WERI-Rb-1 (cell line): ENCODE measurements at places on chromosomes 6 and 20.

- DNase-seq, result no peak
Measured at GRCh38 chr20:60486315-60486714, 528.1 kb downstream of the CDH26 start.

DNA sequence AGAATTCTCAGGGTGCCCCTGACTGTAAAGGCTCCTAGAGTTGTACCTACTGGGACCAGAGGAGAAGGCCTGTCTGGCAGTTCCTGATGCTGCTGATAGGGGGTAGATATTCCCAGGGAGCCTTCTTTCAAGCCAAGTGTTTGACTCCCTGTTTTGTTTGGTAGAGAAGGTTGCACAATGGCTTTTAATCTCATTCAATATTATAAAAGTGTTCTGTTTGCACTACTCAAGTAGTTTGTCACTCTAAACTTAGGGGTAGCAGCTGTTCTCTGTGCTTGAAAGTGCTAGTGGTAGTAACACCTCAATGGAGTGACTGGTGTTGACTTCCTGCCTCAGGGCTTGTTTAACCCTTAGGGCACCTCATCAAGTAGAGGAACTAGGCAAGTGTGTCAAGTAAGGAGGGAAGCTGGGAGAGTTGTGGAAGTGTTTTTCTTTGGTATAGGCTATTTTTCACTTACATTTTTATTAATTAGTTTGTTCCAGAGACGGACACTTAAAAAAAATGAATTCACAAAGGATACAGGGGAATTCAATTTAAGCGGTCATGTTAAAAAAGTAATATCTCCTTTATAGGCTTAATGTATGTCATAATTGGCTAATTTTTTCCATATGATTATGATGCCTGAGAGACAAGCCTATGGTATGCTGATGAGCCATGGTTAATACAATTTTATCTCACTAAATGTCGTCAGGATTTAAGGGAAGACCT is 38.1 kb downstream of the BICRAL start:
- no peak for DNase-seq

GRCh38 chr6:61841958-61842357 is 444.1 kb downstream of the KHDRBS2 start:
- no peak for DNase-seq

GRCh38 chr6:137320271-137320670 is 101.1 kb upstream of the IFNGR1 start:
- DNase-seq, result no peak

GRCh38 chr20:25054995-25055629 is 2.8 kb downstream of the ACSS1 start:
- no peak for DNase-seq

DNA sequence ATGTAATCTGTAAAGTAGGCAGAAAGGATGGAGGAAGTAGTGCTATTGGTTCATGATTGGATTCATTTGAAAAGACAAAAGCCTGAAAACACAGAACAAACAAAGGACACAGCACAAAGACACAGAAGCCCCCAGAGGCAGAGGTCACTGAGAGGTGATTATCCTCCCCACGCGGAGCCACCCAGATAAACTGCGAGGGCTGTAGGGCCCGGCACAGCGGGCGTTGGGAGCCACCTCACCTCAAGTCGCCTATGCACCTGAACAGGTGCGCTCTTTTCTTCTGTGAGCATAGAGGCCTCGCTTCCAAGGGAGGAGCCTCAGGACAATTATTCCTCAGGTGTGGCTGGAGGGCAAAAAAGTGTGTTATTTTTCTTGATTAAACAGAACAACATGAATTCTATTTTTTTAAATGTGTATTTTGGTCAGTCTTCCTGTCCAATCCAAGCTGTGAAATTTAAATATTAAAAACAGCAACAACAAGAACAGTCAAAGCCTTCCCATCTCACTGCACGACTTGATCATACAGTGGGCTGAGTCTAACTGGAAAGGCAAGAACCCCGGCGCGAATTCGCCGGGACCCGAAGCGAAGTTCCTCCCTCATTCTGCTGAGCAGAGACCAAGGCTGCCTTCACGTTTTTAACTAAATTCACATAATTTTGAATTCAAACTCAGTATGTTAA is 205.3 kb downstream of the THBS2 start:
- no peak for DNase-seq

DNA sequence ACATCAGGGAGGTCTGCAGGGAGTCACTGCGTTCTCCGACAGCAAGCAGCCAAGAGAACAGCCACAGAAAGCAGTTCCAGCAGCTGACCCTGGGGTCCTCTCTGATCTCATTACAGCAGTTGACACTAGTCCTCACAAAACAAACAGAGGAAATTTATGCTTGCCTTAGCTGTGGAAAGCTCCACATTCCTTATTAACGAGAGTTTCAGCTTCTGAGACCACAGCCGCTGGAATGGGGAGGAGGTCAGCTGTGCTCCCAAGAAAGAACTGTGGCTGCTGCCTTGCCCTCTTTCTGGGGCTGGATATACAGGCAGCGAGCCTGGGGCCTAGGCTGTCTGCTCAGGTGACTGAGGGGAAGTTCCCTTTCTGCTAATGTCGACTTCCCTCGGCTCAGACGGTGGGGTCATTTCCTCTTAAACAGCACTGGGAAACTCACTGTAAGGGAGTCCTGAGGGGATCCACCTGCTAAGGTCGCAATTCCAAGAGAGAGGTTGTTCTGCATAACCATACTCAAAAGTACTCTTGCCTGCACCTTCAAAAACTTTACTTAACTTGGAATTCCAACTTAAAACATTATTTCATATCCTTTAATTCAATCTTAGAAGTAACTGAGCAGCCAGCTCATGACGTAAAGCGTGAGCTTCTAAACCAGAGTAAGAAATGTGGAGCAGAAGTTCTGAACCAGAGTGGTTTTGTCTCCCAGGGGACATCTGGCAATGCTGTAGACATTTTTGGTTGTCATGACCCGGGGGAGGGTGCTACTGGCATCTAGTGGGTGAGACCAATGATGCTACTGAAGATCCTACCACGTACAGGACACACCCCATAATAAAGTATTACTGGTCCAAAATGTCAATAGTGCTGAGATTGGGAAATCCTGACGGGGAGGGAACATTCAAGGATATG is 80.3 kb downstream of the BACH2 start:
- no peak for DNase-seq

- no peak for DNase-seq
Measured at GRCh38 chr20:8774412-8774811, 294.5 kb upstream of the PLCB4 start.

GRCh38 chr6:143449714-143450452 is 612 bp downstream of the ADAT2 start:
- peak; percentile 44 for DNase-seq

- DNase-seq, result no peak
Measured at GRCh38 chr20:41483553-41483930, 116.9 kb upstream of the EMILIN3 start.

- no peak for DNase-seq
Measured at GRCh38 chr6:56335726-56336125, 88.3 kb upstream of the COL21A1 start.

GRCh38 chr20:39784693-39785092 is 822.5 kb downstream of the DHX35 start:
- DNase-seq, result no peak

GRCh38 chr6:69957985-69958559 is 91.7 kb downstream of the COL19A1 start:
- DNase-seq, result no peak

DNA sequence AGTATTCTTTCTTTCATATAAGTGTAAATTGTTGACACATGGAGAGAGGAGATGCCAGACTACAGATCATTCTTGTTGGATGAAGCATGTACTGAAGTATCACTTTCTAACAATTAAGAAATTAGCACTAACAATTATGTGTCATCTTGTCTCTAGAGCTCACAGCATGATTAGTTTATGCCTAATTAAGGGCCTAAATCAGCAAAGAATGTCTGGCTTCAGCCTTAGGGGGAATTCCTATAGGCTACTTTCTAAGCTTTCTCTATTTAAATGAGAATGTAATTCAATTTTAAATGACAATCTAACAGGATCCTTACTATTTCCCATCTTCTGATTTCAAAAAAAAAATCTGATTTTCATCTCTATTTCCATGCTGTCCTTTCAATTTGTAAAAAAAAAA is 371.0 kb downstream of the EPHA7 start:
- no peak for DNase-seq

DNA sequence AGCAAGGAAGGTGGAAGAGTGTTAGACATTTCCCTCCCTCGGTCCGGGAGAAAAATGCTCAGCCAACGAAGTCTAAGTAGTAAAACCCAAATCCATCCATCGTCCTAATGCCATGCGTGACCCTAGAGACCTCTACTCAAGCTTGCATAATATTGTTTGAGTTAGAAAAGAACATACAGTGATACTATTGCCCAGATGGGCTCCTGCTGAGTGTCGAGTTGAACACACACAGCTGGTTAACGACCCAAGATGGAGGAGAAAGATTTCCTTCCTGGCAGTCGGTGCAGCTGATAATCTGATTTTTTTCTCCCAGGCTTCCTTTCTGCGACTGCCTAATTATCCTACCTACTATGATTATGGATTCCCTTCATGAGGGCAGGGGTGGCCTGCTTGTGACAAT is 164.4 kb upstream of the KCNG1 start:
- no peak for DNase-seq

GRCh38 chr6:16585805-16586204 is 175.5 kb downstream of the ATXN1 start:
- DNase-seq, result no peak

GRCh38 chr20:51003753-51004152 is 19.2 kb downstream of the KCNG1 start:
- DNase-seq, result no peak

DNA sequence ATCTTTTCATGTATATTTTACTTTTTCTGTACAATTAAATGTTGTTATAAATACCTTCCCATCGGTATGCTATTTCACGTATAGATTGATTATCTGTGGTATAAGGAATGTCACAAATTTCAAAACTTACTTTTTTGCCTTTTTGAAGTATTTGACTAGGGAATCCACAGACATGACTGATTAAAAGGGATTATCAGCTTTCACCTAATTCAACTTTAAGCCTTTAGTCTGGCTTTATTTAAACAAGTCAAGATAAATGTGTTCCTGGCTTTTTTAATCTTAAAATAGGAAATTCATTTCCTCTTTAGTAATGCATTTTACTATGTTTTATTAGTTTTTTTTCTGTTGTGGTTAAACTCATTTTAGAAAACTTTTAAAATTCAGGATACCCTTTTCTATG is 160.0 kb downstream of the MACROD2 start:
- no peak for DNase-seq

DNA sequence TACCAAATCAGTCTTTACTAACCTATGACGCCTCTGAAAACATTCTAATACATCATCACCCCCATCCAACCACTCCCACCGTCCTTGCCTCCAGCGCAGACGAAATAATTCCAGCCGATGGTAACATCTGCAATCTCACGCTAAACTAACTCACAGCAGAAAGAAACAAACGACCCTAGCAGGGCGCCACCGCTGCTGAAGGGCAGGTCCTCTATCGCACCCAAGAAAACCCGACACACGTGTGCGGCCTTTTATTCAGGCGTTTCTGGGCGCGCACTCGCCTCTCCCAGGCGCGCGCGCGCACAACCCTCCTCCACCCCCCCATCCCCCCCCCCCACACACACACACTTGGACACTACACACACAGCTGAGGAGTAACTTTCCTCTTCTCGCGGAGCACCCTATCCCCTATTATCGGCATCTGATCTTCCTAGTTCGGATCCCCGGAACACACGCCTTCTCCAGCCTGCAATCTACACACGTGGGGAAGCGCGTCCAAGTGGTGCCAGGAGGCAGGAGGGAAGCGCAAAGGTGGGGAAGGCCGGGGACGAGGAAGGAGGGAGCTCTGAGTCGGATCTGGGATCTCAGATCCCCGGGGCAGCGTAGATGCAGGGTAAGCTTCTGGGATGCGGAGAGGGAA is 1.4 kb downstream of the GFOD1 start:
- DNase-seq, result peak; percentile 69

DNA sequence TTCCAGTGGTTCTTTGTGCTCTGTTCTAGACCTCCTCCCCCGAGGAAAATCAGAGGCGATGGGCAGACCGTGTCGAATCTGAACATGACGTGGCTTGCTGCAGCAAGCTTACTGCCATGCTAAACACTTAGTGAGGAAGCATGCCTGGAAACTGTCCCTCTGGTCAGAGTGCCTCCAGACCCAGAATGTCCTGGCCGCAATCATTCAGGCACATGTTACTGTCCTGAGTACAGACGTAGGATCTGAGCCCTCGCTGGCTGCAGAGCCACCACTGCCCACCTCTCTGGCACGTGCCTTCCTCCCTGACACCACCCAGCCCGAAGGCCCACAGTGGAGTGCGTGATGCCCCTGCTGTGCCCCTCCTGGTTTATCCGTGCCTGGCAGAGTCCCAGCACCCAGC is 163.6 kb downstream of the SYNDIG1 start:
- DNase-seq, result no peak

- DNase-seq, result no peak
Measured at GRCh38 chr6:16583144-16583762, 178.0 kb downstream of the ATXN1 start.

GRCh38 chr6:118896339-118897136 is 2.6 kb downstream of the ASF1A start:
- DNase-seq, result no peak

GRCh38 chr6:167827583-167828324 is 1.0 kb downstream of the AFDN start:
- peak; percentile 44 for DNase-seq

DNA sequence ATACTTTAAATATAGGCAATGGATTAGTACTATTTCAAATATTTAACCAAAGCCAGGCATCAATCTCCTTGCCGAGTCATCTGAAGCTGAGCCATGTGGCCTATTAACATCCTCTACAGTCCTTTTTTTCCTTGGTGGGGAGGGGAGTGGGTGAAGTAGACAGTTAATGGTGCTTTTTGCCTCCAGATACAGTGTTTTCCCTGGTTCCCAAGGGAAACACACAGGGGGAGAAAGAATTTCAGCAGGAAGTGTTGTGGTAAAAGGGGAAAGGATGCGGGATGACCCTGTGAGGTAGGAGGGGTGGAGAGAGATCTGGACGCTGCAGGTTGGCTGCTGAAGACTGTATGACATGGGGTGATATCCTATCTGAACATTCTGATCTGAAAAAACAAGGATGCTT is 9.6 kb downstream of the CLDN20 start:
- no peak for DNase-seq

DNA sequence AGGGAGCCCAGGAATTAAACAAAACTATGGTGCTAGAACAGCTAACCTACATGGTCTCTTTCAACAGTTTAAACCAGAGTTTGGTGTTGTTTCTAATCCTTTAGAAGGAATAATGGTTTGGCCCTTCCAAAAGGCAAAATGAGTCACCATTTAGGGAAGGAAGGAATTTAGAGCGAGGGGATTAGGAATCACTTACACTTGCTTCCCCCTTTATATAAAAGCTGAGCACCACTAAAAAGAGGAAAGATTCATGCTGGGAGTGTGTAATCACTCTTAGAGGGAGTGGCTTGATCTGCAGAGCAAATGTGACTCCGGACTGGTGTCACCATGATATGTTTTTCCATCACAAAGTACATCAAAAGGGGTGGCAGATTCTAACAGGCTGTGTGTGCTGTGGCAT is 63.6 kb downstream of the F13A1 start:
- no peak for DNase-seq

DNA sequence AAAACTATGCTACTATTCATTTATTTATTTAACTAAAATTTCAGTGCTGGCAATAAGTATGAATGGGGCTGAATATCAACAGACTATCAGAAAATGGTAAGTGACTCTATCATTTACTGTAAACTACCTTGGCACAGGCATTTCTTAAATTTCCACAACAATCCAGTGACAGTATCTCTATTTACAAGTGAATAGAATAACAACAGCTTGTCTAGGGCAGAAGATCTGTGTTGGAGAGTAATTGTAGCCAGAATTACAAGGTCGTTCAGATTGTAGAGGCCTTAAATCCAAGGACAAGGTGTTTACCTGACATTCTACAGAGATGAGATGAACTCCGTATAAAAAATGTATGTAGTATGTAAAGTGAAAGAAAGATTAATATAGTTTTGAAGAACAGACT is 193.8 kb upstream of the SIM1 start:
- no peak for DNase-seq
